ENCODE measurements at places on chromosomes 13 and 19. TPM values are rescaled to one million over a fixed set of nuclear protein-coding genes. Genes with fewer than 3 reads are reported as not detected.

The RUBCNL gene
- 1.1 TPM for total RNA-seq

The SIGLECL1 gene
- not detected for total RNA-seq

The CEACAM3 gene
- total RNA-seq: 4.7 TPM

The RASAL3 gene
- total RNA-seq: 138 TPM

The ZNF723 gene
- total RNA-seq: not detected
